ENCODE measurements at places on chromosomes 12 and 14.
A peak's percentile ranks its signal among the peaks of the same experiment; 100 is the strongest.

DNA sequence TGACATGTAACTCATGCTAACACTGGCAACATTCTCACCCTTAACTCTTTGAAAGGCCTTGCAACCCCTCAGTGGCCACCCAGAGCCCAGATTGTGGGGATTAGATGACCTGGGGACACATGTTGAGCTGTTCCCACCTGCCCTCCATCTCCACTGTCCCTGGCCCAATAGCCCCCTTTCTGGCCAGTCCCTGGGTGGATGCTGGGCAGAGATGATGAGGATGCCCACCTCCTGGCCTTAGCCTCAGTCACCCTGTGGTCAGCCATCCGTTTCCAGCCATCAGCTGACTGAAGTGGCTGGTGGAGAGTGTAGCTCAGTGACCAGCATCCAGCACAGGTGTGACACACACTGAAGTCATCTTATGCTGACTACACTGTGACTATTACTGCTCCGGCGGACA is 4.7 kb downstream of the ANHX start:
- no peak for DNase-seq

GRCh38 chr12:33589576-33590114 is 150.0 kb upstream of the SYT10 start:
- no peak for DNase-seq

GRCh38 chr12:101655393-101655792 is 42.0 kb upstream of the CHPT1 start:
- DNase-seq, result no peak

GRCh38 chr14:104787736-104788135 is 7.8 kb downstream of the AKT1 start:
- no peak for DNase-seq

GRCh38 chr12:47591795-47592194 is 114.0 kb downstream of the RPAP3 start:
- DNase-seq, result no peak

DNA sequence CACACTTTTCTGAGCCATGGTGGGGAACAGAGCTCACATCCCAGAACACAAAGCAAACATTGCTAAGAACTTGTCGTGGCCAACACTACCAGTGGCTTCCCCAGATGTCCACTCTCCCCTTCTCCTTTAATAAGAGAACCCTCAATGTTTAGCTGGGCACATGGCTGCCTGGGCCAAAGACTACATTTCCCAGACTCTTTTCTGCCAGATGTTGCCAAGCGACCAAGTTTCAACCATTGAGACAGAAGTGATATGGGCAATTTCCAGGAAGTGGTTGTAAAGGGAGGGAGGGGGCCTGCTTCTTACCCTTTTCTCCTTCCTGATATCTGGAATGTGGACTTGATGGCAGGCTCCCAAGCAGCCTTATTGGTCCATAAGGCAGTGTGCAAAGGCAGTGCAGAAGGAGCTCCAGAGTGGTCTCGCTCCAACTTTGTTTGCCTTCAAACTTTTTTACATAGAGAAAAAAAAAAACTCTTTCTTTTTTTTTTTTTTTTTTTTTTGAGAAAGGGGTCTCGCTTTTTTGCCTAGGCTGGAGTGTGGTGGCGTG is 24.9 kb upstream of the JDP2 start:
- no peak for DNase-seq

GRCh38 chr12:131334835-131335234 is 376.1 kb upstream of the SFSWAP start:
- no peak for DNase-seq

GRCh38 chr12:115135800-115136211 is 451.8 kb upstream of the TBX3 start:
- no peak for DNase-seq

- peak; percentile 13 for DNase-seq
Observed at GRCh38 chr14:25132732-25133422, 82.9 kb upstream of the STXBP6 start.

DNA sequence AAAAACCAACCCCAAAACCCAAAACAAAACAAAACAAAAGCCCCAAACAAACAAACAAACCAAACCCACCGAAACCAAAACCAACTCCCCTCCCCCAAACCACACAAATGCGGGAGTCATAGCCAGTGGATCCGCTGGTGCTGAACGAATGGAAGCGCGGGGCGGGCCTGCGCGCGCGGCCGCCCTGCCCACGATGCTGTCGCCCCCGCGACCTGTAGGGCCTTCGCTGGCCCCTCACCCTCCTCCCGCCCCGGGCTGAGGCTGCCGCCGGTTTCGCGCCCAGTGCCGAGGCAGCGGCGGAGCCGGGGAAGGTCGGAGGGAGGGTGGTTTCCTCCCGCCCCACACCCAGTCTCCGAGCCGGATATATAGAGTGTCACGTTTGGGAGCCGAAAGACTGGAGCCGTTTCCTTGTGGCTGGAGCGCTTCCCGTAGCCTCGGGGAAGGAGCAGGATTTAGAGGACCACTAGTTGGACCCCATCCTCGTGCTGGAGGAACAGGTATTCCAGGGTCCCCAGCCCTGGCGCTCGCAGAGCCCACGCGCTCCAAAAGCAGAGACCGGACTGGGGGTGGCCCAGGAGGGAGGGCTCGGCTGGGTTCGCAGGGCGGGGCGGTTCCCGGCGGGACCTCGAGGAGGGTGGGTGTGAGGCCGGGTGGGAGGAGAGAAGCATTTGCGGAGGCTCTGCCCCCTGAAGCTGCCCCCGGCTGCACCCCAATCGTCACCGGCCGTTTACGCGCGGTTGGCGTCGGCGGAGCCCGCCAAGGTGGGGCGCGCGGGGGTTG is at the start of gene FAR2:
TSS of gene FAR2 (plus strand) at position 368 of the 780 bp plus-strand sequence. CDS start 121,172 bp downstream, outside the sequence.
- DNase-seq, result peak; percentile 37

DNA sequence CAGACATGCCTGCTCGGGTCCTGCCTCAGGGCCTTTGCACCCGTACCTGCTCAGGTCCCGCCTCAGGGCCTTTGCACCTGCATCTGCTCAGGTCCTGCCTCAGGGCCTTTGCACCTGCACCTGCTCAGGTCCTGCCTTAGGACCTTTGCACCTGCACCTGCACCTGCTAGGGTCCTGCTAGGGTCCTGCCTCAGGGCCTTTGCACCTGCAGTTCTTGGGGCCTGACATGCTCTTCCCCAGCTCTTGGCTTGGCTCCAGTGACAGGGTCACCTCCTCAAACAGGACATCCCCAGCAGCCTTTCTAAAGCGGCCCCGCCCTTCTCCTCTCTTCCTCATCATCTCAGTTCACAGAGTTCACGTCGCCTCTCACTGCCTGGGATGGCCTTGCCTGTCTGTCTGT is 54.9 kb upstream of the NCOR2 start:
- DNase-seq, result no peak

GRCh38 chr12:19201661-19202060 is 72.1 kb downstream of the PLEKHA5 start:
- no peak for DNase-seq

- no peak for DNase-seq
Observed at GRCh38 chr12:52175371-52176350, 16.2 kb downstream of the KRT80 start.

- no peak for DNase-seq
Observed at GRCh38 chr12:75981247-75982168, 50.1 kb downstream of the PHLDA1 start.

GRCh38 chr12:89236748-89237383 is 115.4 kb downstream of the DUSP6 start:
- DNase-seq, result no peak

DNA sequence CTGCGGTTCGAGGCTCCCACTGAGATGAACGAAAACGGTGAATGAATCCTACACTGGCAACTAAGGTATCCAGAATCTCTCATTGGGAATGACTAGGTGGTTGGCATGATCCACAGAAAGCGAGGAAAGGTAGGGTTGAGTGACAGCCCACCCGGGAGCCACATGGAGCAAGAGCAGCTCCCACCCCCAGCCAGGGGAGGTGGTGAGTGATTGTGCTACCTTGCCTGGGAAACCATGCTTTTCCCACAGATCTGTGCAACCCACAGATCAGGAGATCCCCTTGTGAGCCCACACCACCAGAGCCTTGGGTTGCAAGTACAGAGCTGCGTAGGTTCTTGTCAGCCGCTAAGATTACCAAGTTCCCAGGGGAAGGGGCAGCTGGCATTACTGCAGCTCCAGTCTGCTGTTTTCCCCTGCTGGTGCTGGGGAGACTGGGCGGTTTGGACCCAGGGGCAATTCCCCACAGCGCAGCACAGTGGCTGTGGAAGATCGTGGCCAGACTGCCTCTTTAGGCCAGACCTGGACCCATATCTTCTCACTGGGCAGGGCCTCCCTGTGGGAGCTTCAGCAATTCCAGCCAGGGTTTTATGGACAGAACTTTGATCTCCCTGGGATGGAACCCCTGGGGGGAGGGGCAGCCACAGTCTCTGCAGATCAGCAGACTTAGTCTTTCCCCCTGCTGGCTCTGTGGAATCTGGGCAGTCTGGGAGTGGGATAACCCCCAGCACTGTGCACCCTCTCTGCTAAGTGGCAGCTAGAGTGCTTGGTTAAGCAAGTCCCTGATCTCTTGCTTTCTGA is 44.6 kb upstream of the PPP4R3A start:
- no peak for DNase-seq

GRCh38 chr14:41872931-41873685 is 266.4 kb downstream of the LRFN5 start:
- no peak for DNase-seq

GRCh38 chr12:132517740-132518100 is 27.8 kb downstream of the FBRSL1 start:
- no peak for DNase-seq

DNA sequence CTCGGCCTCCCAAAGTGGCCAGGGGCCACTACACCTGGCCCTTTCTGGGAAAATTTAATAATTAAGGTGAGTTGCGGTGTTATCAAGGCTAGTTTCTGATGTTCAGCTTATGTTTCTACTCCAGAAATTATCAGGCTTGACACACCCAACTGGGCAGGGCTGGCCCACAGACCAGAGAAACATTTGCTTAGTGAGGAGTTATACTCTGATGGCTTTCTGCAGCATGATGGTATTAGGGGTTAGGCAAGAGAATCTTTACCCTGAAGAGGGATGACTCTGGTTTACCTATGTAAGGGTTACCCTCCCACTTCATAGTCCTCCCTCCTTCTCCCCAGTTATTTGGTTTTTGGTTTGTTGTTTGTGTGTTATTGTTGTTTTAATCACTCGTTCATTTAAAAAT is 24.5 kb upstream of the HECTD1 start:
- DNase-seq, result no peak

DNA sequence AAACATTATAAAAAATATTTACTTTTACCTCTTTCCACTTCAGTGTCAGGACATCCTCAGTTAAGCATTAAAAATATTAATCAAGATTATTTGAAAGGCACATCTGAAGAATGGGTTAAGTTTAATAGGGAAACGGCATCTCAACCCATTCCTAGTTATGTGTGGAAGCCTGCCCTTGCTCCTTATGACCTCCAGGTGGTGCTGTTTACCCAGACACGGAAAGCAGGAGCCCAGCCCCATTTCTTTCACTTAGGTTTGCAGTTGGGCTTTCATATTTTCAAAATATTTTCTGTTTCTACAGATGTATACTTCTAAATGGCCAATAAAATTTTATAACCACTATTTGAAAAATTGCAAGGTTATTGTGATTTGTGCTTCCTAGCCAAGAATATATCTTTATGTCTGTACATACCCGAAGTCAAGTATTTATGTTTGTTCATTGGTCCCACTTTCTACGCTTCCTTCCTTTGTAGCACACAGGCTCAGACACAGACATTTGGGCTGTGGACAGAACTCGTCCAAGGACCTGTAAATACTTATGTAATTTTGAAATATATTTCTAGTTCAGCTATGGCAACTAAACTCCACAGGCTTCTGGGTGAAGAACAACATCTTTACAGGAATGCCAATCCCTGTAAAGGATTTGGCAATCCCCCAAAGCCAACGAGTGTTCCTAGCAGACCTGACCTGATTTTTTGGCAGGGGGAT is 247.1 kb downstream of the AKAP6 start:
- peak; percentile 1 for DNase-seq

DNA sequence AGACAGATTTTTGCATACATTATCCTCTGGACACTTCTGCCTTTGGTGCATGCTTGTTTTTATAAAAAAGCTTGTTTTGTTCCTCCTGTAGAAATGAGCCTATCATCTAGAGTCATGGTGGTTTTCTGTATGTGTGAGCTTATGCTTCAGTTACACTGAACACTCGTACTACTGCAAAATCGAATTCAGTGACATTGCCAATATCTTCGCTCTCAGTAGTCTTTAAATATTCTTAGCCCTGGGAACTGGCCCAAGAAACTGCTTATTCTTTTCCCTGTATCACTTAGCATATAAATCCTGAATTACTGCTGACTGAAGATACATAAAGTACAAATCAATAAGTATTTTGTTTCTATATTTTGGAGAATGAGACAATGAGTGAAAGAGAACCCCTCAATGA is 70.5 kb downstream of the RGS6 start:
- DNase-seq, result no peak

GRCh38 chr14:71430678-71431376 is 501.4 kb upstream of the RGS6 start:
- no peak for DNase-seq

DNA sequence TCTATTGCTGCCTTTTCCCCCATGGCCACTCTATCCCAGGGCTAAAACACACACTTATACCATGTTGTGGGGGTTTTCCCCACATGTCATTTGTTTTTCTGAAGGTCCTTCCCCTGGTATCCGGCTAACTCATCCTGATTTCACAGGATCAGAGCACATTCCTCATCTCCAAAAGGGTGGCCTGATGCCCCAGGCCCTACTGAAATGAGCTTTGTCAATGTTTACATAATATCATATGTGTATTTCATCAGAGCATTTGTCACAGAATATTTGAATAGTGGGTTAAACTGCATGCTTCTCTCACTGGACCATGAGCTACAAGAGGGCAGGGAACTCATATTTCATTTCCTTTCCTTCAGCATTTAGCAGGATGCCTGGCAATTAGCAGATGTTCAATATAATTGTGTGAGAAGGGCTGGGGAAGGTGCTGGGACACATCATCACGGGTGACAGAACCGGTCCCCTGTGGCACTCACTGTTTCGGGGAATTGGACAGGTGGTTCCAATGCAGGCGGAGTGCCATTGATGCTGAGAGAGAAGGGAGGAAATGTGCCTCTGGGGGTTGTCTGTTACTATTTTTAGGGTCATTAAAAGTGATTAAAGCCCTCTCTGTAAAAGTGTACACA is 26.8 kb downstream of the EMP1 start:
- DNase-seq, result no peak

- no peak for DNase-seq
Observed at GRCh38 chr12:46410495-46410894, 37.9 kb upstream of the SLC38A2 start.
